ENCODE measurements at places on chromosomes 2 and 18. TPM values are rescaled to one million over a fixed set of nuclear protein-coding genes. Genes with fewer than 3 reads are reported as not detected.

The IL1F10 gene
- not detected for total RNA-seq

- H3K36me3 ChIP-seq = no peaks in the 10 kb centered on the region
- no peak overlapping the region for H3K4me3 ChIP-seq
- no peaks in the 10 kb centered on the region for H3K4me1 ChIP-seq
These were observed 12.2 kb downstream of the GREB1 start for GRCh38 chr2:11546072-11546471.

The SCN2A gene
- not detected for total RNA-seq

The IL18R1 gene
- total RNA-seq = not detected
